ENCODE measurements at places on chromosomes 5 and 9.
A peak's percentile ranks its signal among the peaks of the same experiment; 100 is the strongest.

DNA sequence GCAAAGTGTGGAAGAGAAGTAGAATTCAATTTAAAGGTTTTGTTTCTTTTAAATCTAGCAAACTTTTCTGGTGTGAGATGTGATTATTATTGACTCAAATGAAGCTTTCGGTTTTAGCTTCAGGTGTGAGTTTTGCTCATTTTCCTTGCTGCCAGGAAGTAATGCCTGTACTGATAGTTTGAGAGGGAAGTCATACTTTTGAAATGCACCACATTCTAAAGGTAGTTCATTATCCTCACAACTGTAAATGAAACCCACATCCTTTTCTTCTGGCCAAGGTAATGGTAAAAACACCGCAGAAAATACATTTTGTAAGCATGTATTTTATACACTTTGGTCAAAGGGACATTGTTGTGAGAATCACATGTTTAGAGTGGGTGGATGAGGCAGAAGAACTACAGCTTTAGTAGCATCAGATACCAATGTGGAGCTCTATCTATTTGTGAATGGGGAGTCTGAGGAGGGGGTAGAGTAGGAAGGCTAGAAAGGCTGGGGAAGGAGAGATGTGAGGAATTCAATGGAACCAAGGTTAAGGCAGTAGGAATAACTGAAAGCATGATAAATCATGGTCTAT, 167.0 kb upstream of the CDKN2B start:
- no peak for DNase-seq

DNA sequence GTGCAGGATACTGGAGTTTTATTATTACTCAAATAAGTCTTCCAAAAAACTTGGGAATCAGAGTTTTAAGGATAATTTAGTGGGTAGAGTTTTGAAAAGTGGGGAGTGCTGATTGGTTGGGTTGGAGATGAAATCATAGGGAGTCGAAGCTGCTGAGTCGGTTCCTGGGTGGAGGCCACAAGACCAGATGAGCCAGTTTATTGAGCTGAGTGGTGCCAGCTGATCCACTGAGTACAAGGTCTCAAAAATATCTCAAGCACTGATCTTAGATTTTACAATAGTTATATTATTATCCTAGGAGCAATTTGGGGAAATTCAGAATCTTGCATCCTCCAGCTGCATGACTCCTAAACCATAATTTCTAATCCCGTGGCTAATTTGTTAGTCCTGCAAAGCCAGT, 804.9 kb upstream of the SEMA6A start:
- DNase-seq, result no peak

DNA sequence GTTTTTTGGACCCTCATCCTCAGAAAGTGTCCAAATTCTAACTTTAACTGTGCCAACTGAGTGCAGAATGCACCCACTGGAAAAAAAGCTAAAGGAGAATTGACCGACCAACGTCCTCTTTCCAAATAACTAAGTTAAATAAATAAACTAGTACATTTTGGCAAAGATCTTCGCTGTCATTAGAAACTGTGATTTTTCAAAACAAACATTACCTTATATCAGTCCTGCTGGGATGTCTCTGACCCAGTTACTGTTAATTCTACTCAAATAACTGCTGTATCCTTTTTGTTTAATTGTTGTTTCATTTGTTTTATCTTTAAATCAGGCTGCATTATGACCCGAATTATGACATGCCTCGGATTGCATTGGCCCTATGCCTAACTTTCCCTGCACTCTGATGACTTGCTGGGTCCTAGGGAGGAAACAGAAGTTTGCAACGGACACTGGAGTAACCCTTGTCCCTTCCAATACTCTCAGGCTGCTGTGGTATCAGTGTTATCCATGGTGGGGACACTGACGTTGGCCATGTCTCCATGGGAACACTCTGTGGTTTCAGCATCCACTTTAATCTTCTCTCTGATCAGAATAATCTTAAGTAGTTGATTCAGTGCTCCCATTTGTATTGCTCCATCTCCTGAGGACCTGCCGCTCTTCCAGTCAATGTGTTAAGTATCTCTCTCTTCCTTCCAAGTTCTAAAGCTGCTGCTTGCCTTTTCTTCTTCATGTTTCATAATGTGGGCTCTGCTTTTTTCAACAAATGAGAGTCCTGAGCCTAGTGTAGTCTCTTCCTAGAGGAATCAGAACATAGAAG, 11.1 kb upstream of the IFNA5 start:
- no peak for DNase-seq

DNA sequence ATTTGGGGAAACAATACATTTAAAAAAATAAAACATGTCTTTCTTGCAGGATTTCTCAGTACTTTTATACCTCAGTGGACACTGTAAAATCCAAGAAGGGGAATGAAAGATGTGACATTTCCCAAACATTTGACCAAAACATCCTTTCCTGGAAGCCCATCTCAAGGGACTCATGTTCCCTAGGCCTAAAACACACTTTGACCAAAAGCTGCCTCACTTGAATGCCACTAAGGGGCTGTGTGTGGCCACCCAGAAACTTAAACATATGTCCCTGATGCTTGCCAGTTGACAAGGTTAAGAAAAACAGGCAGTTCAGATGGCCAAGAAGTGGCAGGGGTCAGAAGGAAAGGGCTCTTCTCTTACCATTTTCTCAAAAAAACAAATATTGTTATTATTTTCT, 73.6 kb downstream of the EPB41L4B start:
- DNase-seq, result no peak

- no peak for DNase-seq
These were observed 10.0 kb downstream of the CRAT start for GRCh38 chr9:129100383-129101169.

GRCh38 chr5:34709861-34710673, 53.9 kb downstream of the RAI14 start:
- DNase-seq, result no peak

DNA sequence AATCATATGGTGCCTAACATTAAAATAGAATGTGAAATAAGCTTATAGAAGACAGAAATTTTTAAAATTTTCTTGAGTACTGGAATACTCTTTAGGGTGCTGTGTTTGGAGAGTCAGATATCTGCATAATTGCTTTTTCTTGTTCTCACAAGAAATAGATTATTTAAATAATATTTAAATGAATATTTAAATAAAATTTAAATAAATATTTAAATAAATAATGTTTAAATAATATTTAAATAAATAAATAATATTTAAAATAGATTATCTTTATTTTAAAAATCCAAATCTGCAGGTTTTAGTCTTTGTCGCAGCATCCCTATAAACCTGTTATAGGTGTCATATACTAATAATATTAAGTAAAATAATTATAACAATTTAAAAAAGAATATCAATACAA, 1589.4 kb downstream of the MAT2B start:
- DNase-seq, result no peak

- no peak for DNase-seq
These were observed 211.5 kb downstream of the PCSK5 start for GRCh38 chr9:76101947-76102346.

GRCh38 chr5:50647726-50648125, 18.7 kb upstream of the PARP8 start:
- no peak for DNase-seq

GRCh38 chr5:91170266-91170665, 212.9 kb downstream of the ARRDC3 start:
- no peak for DNase-seq

DNA sequence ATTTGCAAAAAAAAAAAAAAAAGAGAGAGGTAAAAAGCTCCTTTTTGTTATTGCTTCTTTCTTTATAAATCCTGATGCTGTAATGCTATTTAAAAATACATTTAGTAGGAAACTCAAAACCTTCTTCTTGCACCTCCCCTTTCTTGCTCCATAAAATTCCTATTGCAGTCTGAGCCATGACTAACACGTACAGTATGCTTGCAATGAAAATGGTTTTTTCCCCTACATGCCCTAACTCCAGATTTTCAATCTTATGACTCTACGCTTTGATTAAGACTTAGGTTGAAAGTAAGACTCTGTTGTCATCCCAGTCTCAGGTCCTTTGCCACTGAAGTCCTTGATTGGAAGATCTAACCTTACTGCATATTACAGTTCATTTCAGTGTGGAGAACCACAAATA, 23.9 kb downstream of the FGF10 start:
- DNase-seq, result no peak

DNA sequence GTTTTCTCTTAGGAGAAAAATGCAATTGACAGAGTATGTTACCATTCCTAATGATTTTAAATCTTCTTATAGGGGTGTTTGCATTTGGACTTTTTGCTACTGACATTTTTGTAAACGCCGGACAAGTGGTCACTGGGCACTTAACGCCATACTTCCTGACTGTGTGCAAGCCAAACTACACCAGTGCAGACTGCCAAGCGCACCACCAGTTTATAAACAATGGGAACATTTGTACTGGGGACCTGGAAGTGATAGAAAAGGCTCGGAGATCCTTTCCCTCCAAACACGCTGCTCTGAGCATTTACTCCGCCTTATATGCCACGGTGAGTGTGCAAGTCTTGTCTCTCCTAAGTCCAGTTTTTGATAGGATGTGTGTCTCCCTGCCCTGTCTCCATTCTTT, 75.7 kb downstream of the BAAT start:
- no peak for DNase-seq

GRCh38 chr5:119483155-119483554, 30.9 kb downstream of the HSD17B4 start:
- no peak for DNase-seq

GRCh38 chr9:28443461-28443860, 870.2 kb upstream of the C9orf72 start:
- DNase-seq, result no peak

GRCh38 chr5:121033334-121033733, 569.2 kb downstream of the PRR16 start:
- no peak for DNase-seq

DNA sequence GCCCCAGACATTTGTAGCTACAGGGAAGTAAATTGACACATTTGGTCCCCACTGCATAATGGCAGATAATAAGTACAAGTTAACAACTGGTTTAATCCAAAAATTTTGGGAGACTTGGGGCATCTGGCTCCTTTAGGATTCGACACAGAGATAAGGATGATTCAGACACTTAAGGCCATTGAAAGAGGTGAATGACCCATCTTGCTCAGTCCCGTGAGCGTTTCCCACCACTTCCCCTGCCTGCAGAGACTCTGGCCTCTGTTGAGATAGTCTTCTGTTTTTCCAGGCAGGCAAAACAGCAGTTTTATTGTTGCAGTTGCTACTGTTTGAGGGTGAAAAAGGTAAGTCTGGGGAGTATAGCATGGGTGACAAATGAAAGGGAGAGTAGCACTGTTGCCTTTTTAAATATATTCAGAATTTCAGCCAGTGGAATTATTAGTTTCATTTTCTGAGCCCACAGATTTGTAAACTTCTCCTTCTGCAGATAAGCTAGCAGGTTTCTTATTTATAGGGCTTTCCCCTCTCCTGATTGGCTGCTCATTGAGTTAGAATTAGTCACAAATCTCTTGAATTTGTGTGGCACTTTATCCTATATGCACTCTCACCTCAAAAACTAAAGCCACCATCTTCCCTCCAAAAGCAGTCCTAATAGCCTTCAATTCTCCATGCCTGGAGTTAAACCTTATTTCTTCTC, 19.3 kb downstream of the ACO1 start:
- no peak for DNase-seq

- DNase-seq, result no peak
These were observed 51.2 kb downstream of the SAR1B start for GRCh38 chr5:134581241-134581981.

GRCh38 chr5:1789834-1790471, 9.7 kb downstream of the MRPL36 start:
- no peak for DNase-seq

GRCh38 chr5:9373571-9373970, 172.3 kb downstream of the SEMA5A start:
- no peak for DNase-seq

GRCh38 chr9:91978740-91979414, 28.8 kb upstream of the ROR2 start:
- DNase-seq, result no peak

- DNase-seq, result no peak
These were observed 64.9 kb upstream of the ECM2 start for GRCh38 chr9:92600462-92601261.

GRCh38 chr5:81631124-81631523, 119.8 kb downstream of the SSBP2 start:
- no peak for DNase-seq

- no peak for DNase-seq
These were observed 3.0 kb downstream of the S100Z start for GRCh38 chr5:76852772-76853171.

DNA sequence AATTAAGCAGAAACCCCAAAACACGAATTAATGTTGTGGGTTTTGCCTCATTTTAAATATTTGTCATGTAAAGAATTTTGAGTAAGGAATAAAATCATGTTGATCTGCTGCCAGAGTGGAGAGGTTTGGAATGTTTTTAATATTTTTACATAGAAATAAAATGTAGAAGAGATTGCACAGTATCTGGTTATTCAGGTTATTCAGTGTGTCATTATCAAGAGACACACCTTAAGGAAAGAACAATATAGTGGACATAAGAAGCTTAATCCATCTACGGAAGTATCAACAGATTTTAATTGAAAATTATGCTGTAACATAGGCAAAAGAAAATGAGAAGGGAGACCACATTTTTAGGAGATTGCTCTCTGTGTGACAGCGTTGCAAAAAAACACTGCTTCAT, 410.4 kb downstream of the MED10 start:
- no peak for DNase-seq

DNA sequence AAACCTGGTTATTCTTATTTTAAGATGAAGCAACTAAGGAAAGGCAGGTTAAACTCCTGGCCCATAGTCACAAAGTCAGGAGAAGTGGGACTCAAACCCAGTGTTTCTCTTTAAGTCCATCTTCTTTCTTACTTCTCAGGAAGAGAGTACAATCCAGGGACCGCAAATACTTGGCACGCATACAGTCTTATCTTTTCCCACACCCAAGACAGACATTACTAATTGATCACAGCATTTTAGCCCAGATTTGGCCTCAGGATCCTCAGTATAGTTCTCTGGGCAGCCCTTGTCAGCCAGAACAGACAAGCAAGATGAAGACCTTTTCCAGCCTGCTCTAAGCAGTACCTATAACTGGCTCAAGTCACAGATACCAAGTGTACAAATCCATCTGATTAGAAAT, 125.5 kb upstream of the RAI14 start:
- no peak for DNase-seq

DNA sequence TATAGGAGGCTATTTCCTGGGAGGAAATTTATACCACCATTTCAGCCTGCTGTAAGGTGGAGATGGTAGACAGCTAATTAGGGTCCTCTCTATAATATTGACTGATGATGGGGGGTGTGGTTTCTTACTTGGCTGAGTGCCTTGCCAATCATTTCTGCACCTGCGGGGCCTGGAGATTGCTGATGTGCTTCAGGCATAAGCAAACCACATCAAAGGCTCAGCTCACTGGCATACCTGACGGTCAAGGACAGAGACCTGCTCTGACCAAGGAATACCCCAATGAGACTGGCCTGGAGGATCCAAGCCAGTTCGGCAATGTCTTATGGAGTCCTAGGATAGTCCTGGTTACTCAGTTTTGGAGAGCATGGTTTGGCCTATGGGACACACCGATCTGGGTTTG, 29.5 kb downstream of the ANKH start:
- DNase-seq, result peak; percentile 0

- no peak for DNase-seq
These were observed 33.9 kb upstream of the SUSD3 start for GRCh38 chr9:93024646-93024910.

- DNase-seq, result no peak
These were observed 17.7 kb downstream of the SLC28A3 start for GRCh38 chr9:84322828-84323227.

- DNase-seq, result no peak
These were observed 140.1 kb upstream of the PPP1R26 start for GRCh38 chr9:135339378-135339973.
